ENCODE measurements at places on chromosomes 4 and X.

DNA sequence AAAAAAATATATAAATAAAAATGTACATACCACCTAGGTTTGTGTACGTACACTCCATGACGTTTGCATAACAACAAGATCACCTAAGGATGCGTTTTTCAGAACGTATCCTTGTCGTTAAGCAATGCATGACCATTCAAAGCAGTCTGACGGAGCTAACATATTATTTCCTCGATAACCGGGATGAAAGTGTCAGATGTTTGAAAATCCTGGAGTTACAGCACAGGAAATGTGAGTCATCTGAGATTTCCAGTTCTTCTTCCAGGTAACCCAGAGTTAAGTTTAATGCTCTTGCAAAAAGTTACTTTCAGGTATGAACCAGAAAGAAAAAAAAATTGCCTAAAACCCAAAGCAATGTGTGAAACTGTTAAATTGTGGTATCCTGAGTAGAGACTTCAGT is 107.9 kb downstream of the LDB2 start:
- no peak for DNase-seq

- no peak for DNase-seq
Measured at GRCh38 chrX:71636438-71637252, 18.3 kb upstream of the CXCR3 start.

GRCh38 chr4:60502733-60503132 is 697.4 kb upstream of the ADGRL3 start:
- no peak for DNase-seq

- no peak for DNase-seq
Measured at GRCh38 chr4:141464366-141464765, 172.0 kb upstream of the IL15 start.

DNA sequence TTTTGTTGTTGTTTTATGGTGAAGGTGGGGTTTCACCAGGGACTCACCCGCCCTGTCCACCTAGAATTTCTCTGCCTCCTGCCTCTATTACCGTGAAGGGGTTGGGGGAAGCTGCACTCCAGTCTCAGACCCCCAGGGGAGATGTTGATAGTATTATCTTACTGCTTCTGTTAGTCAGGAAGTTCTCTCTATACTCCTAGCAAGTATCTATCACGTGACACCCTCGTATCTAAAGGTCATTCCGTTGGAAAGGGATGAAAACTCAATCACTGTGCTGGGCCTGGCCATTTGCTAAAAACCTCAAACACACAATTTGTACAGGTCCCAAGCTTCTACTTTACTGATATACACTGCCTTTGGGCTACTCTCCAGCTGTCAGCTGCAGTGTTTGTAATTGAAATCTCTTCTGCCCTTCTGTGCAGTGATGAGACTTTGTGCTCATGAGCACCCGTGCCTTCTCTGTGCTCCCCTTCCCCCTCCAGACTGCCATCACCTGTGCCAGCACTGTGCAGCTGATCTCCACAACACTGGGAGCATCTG is 188.5 kb upstream of the ANXA3 start:
- DNase-seq: no peak

DNA sequence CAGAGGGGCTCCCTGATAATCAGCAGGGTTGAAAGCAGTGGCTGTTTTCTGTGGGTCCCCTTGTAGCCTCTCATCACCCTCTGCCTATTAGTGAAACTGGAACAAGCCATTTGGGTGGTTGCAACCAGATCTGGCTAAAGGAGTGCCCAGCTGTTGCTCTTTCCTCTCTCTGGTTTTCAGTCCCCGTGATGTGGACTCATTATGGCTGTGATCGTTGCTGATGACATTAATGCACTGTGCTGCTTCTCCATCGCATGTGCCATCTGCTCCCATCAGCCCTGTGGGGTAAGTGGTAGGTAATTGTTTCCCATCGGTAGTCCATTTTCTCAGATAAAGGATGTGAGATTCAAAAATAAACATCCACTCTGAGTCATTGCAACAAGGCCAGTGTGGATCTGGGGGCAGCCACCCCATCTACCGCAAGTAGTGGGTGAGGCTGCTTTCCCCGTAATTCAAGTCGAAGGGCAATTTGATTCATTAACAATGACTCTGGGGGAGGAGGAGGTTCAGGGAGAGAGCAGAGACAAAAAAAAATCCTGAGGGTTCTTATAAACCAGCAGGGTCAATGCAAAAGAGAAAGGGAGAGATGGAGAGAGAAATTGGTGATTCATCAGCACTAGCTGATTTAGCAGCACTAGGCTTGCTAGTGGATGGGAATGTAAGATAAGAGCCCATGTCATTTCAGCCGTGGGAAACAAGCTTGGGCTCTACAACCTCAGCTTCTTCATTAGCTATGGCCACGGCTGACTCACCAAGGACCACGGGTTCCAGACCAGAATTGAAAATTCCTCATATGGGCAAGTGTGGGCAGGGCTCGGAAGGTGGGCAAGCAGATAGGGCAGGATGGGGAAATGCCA is 357.8 kb downstream of the MID1IP1 start:
- DNase-seq: peak; percentile 25

- DNase-seq: no peak
Measured at GRCh38 chrX:83508526-83509253, 600 bp downstream of the POU3F4 start.

DNA sequence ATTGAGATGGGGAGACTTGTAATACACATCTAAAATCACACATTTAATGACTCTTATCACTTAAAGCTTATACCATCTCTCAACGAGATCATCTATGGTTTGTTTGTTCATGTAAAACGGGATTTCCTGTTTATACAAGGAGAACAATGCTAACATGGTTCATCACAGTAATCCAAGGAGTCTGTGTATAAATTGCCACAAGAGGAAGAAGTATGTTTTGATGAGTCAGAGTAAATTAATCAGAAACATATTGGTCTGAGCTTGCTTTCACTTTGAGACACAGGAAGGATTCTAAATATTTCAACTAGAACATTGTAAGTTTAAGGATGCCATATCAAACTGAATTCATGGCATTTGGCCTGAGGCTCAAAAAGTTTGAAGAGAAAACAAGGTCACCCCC is 594.1 kb downstream of the GLUD2 start:
- DNase-seq: peak; percentile 73

DNA sequence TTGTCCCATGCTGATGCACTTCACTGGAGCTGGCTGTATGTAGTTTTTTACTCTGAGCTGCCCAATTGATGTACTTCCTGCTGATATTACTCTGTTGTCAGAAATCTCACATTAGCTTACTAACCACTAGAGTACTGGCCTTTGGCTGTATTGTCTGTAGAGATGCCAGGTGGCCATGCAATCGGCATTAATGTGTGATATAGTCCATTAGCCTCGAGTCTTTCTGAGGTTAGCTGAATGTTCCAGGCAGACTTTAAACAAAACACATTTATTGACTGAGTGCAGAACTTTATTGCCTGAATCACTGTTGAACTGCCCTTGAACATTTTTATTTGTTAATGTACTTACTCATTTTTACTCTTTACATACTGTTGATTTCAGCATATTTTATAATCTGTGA is 335.2 kb downstream of the PCDH10 start:
- no peak for DNase-seq

- peak; percentile 40 for DNase-seq
Measured at GRCh38 chr4:186068581-186069348, at the start of gene TLR3. TLR3 (plus strand) TSS chr4:186069156; CDS start chr4:186076620, 7,464 bp downstream.

- DNase-seq: no peak
Measured at GRCh38 chr4:11412211-11412610, 16.5 kb downstream of the HS3ST1 start.

- DNase-seq: peak; percentile 19
Measured at GRCh38 chr4:47167081-47168035, 136.0 kb downstream of the GABRB1 start.

DNA sequence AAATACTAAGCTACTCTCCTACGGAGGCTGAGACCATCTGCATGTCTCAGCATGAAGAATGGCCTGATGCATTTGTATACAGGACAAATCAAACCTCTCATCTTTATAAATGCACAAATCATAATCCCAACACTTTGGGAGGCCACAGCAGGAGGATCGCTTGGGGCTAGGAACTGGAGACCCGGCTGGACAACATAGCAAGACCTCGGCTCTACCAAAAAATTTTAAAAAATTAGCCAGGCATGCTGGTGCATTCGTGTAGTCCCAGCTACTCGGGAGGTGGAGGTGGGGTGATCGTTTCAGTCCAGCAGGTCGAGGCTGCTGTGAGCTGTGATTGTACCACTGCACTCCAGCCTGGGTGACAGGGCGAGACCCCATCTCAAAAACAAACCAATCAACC is 262.8 kb downstream of the DHRSX start:
- DNase-seq: no peak

GRCh38 chr4:141004823-141005222 is 128.4 kb downstream of the RNF150 start:
- no peak for DNase-seq

DNA sequence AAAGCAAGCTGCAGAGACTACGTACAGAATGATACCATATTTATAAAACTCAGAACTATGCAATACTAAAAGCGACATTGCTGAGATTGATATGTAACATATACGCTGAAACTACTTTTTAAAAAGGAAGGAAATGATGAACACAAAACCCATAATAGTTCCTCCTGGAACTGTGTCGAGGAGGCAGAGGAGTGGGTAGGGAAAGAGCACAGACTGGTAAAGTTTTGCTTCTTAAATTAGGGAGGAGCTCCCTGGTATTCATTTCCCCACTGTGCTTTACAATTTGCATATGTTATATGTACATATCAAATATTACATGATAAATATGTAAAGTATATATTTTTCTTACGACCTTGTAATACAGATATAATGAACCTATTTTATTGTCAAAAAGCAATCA is 13.9 kb downstream of the UFSP2 start:
- no peak for DNase-seq

DNA sequence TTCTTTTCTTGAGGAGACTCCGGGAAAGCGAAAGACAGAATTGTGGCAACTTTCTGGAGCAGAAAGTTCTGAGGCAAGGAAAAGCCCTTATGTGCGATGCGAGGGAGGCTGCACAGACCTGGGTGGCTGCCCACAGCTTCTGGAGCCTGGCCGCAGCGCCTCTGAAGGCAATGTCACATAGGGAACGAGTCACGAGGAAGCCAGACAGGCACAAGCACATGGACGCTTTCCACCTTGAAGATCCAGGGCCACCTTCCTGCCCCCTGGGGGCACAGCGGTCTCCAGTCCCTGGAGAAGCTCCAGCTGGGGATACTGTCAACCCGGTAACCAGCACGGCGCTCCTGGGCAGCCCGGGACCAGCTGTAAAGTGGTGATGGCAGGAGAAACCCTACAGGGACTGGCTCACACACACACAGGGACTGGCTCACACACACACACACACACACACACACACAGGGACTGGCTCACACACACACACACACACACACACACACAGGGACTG is 69.8 kb downstream of the MTNR1A start:
- DNase-seq: peak; percentile 24

GRCh38 chr4:81428002-81428401 is 43.7 kb downstream of the RASGEF1B start:
- DNase-seq: no peak

DNA sequence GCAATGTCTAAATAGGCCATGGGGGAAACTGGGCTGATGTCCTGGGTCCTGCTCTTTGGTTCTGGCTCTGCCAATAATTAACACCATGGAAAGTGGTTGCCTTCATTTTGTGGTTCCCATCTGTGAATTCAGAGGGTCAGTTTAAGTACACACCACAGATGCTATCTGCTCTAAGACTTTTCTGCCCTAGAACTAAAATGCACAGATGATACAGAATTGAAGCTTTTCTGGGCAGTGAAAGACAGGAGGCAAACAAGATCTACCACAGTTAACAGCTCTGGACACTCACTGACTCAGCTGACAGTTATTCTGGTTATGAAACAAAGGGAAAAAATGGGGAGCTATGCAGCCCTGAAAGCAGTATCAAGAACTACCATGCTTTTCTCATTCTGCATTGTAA is 37.3 kb downstream of the APBB2 start:
- peak; percentile 90 for DNase-seq

DNA sequence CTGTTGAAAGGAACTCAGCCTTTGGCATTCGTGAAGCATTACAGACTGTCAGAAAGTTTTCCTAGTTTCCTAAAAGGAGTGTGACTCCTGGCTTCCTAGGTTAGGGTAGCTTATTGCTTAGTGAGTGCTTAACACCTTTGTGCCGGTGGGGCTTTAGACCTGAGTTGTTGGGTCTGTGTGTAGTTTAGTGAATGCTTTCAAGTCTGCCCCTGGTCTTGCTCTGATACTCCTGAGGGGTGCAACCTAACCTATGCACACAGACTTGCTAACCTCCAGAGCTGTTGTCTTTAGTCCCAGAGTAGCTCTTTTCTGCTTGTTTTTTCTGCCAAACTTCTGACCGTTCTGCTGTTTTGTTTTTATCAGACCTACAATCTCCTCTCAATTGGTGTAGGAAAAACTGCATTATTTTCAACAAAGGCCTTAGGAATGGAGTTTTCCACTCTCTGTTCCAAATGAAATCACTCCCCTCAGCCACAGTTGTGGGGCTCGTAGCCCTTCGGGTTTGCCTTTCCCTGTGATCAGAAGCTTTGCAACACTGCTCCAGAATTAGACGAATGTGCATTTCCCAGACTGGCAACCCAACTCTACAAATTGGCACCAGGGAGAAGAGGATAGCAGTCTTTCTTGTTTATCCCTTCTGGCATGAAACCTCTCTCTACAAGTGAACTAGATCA is 1399.1 kb upstream of the PCDH7 start:
- no peak for DNase-seq

- DNase-seq: peak; percentile 3
Measured at GRCh38 chr4:126137782-126138170, 823.0 kb downstream of the FAT4 start.

DNA sequence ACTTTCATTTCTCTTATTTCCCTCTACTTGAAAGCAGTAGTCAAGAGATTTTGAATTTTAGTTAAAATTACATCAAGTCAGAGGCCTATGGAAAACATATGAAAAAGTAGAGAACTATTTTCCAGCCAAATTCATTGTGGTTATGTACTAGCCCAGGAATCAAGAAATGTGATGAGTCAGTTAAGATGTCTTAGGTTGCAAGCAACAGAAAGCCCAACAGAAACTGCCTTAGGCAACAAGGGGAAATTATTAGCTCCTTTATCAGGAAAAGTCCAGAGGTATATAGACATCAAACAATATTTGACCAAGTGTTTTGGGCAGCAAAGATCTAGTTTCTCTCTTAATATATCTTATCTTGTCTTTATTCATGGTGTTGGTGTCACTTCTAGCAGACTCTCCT is 37.8 kb upstream of the FRMD7 start:
- peak; percentile 4 for DNase-seq

Data from EL (cell line).